ENCODE measurements at places on chromosomes 5 and 9. TPM values are rescaled to one million over a fixed set of nuclear protein-coding genes. Genes with fewer than 3 reads are reported as not detected.

The GFPT2 gene
- total RNA-seq = 42.3 TPM

The SPATA31D4 gene
- total RNA-seq = not detected

The RICTOR gene
- 47.1 TPM for total RNA-seq

The ACTBL2 gene
- total RNA-seq = not detected

The ZBTB34 gene
- 16.4 TPM for total RNA-seq

The HAND1 gene
- 1.7 TPM for total RNA-seq

The ZNF879 gene
- 3.0 TPM for total RNA-seq

The ZNF366 gene
- 25.2 TPM for total RNA-seq

The FCN2 gene
- total RNA-seq = not detected

The DEPDC1B gene
- total RNA-seq = 0.31 TPM

Measured in omental fat pad (tissue), 4 donors.